ENCODE measurements at places on chromosomes 3 and 15. TPM values are rescaled to one million over a fixed set of nuclear protein-coding genes. Genes with fewer than 3 reads are reported as not detected.

The GOLGA6L4 gene
- total RNA-seq, result 0.37 TPM

The RNF123 gene
- total RNA-seq, result 20.6 TPM

The NANOGP8 gene
- not detected for total RNA-seq

The DZIP1L gene
- 29.4 TPM for total RNA-seq

The TM4SF18 gene
- total RNA-seq, result 0.92 TPM

All from smooth muscle cell of bladder (primary cell).